ENCODE measurements at places on chromosomes 13 and 19.
A peak's percentile ranks its signal among the peaks of the same experiment; 100 is the strongest.

GRCh38 chr13:30486230-30487074 is 20.7 kb upstream of the HMGB1 start:
- DNase-seq: no peak

DNA sequence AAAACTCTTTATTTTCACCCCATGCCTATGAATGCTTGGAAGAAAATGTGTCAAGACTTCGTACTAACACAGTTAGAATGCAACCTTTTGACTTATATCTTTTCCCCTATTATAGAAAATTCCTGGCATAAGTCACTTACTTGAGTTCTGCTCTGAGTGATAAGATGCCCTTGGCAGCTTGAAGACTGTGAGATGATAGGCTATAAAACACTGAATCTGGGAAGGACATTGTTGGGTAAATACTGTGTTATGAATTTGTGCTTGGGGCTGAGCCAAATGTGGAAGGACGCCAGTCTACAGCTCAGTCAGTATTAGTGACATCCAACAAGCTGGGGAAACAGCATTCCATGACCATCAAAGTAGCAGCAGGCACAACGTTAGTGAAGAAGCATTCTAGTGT is 368.0 kb upstream of the SGCG start:
- no peak for DNase-seq

DNA sequence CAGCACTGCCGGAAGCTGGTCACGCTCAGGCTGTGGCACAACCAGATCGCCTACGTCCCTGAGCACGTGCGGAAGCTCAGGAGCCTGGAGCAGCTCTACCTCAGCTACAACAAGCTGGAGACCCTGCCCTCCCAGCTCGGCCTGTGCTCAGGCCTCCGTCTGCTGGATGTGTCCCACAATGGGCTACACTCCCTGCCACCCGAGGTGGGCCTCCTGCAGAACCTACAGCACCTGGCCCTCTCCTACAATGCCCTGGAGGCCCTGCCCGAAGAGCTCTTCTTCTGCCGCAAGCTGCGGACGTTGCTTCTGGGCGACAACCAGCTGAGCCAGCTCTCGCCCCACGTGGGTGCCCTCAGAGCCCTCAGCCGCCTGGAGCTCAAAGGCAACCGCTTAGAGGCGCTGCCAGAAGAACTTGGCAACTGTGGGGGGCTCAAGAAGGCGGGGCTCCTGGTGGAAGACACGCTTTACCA is 3.2 kb upstream of the MAP2K7 start:
- DNase-seq: no peak

DNA sequence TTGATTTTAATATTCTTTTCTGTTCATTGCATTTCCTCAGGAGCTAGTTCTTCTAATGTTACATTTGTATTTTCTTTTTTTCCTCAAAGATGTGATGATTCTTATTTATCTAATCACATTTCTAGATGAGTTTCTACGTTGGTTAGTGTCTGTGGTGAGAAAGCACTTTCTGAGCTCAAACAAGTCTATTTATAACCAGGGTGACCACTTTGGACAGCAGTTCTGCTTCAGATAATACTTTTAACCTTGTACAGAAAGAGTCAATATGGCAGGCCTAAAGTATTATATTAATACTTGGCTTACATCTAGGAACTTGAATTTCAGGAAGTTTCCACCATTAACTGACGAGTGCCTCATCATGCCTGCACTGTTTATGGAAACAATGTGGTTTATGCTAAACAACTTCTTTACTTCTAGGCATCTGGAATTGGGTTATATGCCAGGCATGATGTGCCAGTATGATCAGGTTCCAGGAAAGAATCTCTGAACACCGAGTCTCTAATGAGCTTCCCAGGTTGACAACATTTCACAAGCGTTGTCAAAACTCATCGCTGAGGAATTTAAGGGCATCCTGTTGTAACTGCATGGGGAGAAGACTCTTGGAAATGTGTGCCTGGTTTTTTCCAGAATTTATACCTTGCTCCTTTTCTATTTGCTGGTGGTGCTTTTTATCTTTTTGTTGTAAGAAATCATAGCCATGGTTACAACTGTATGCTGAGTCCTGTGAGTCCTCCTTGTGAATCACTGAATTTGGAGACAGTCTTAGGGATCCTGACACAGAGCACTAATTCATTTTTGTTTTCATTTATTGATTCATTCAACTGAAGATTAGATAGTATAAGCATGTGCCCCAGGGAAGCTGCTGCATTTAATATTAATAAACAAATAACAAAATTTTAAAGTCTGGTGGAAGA is 344.4 kb upstream of the PCDH9 start:
- DNase-seq: no peak

DNA sequence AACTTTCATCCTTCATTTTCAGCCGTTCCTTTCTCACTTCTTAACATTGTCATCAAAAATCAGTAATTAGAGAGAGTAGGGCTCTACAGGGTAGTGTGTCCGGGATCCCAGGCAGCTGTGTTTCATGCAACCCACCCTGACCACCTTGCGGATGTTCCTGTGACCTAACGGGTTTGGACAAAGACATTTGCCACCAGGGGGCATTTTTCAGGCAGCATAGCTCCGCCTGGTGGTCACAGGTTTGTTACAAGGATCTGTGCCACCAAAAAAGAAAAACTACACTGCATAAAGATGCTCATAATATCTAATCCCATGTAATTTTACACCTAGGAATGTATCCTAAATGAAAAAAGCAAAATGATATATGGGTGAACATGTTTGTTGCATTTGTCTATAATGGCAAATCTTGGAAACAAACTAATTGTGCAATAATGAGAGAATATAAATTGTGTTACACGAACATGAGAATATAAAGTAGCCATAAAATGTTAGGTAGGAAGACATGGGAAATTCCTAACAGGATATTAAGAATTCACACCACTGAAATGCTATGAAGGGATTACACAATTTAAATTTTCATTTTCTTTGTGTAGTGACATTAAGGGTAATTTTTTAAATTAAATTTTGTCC is 123.0 kb downstream of the SLC7A1 start:
- DNase-seq: peak; percentile 44

GRCh38 chr13:42119875-42120274 is 71.4 kb downstream of the DGKH start:
- no peak for DNase-seq

DNA sequence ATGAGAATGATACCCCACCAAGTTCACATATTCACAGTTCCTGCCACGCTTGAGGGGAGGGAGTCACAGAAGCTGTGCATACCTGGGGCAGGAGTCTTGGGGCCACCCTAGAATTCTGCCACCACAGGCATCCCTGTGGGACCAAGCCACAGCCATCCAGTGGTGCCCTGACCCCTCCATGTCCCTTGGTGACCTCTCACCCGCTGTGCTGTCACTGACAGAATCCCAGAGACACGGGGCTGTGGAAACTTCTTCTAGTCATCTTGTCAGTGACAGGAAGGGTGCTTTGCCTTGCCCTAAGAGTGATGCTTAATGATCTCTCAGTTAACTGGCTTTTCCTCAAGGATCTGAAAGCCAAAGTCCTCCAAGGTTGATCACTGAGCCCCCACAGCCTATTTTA is 58.4 kb upstream of the UQCRFS1 start:
- DNase-seq: no peak

DNA sequence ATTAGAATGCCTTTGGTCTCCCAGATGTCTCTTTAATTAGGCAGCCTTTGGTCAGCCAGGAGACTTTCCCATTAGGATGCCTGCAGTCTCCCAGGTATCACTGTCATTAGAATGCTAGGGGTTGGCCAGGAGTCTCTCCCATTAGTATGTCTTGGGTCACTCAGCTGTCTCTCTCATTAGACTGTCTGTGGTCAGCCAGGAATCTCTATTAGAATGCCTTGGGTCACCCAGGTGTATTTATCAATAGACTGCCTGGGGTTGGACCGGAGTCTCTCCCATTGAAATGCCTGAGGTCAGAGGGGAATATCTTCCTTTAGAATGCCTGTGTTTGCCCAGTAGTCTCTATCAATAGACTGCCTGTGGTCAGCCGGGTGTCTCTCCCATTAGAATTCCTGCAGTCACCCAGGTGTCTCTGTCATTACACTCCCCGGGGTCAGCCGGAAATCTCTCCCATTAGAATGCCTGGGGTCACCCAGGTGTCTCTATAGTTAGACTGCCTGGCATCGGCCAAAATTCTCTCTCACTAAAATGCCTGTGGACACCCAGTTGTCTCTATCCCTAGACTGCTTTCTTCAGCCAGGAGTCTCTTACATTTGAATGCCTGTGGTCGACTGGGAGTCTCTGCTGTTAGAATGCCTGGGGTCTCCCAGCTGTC is 1460.3 kb downstream of the UQCRFS1 start:
- DNase-seq: no peak

DNA sequence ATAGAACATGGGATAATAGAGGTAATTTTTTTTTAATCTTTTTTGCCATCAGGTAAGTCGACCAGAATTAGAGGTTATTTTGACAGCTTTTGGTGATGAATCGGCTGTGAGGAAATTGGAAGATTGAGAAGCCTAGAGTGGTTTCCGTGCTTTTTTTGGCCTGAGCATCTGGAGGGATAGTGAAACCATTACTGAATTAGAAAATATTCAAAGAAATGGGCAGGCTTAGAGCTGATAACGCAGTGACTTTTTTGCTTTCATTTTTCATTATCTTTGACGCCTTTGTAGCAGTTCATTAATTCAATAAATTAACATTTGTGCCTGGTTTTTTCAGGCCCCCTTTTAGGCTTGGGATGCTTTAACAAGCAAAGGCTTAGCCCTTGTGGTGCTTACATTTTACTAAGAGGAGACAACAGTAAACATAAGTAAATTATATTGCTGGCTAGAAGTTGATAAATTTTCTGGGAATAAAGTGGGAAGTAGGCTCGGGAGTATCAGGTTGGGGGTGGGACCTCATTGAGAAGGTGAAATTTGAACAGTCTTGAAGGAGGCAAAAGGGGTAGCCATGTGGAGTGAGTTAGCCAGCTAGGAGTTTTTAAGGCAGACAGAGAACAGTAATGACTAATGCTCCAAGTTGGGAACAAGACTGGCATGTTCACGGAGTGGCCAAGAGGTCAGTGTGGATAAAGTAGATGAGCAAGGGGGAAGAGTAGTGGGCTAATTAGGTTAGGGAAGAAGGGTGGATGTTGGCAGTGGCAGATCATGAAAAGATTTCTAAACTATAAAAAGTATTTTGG is 36.5 kb downstream of the GTF2F2 start:
- no peak for DNase-seq

DNA sequence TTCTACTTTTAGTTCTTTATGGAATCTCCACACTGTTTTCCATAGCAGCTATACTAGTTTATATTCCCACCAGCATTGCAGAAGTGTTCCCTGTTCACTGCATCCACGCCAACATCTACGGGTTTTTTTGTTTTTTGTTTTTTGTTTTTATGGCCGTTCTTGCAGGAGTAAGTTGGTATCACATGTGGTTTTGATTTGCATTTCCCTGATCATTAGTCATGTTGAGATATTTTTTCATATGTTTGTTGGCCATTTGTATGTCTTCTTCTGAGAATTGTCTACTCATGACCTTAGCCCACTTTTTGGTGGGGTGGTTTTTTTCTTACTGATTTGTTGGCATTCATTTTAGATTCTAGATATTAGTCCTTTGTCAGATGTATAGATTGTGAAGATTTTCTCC is 89.7 kb downstream of the FRY start:
- no peak for DNase-seq

GRCh38 chr19:38031423-38031770 is 124.4 kb downstream of the SIPA1L3 start:
- no peak for DNase-seq

DNA sequence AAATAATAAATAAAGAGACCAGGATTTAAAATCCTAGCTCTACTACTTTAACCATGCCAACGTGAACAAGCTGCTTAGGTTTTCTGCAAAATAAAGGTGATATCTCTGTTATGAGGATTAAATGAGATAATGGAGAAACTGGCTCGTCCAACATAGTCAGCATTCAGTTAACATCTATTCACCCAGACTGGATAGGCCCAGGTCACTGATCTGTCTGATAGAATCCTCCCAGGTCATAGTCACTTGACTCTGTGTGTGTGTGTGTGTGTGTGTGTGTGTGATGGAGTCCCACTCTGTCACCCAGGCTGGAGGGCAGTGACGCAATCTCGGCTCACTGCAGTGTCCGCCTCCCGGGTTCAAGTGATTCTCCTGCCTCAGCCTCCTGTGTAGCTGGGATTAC is 12.9 kb upstream of the RAB8A start:
- DNase-seq: no peak

- no peak for DNase-seq
Measured at GRCh38 chr19:54262066-54262465, 5.0 kb upstream of the LILRB5 start.

DNA sequence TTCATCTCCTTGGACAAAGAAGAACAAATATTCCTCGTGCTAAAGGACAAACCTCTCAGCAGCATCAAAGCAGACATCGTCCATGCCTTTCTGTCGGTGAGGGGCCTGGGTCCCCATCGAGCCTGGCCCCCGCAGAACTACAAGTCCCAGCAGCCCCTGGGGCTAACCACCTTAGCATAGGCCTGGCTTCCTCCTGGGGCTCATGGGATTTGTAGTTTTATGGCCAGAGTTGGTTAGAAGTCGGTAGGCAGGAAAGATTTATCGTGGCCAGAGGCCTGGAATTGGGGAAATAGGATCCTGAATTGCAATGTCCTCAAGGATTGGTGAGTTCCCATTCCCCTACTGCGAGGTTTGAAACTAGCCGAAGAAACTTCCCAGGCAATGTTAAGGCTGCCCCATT is 19.6 kb downstream of the TMEM150B start:
- DNase-seq: no peak

DNA sequence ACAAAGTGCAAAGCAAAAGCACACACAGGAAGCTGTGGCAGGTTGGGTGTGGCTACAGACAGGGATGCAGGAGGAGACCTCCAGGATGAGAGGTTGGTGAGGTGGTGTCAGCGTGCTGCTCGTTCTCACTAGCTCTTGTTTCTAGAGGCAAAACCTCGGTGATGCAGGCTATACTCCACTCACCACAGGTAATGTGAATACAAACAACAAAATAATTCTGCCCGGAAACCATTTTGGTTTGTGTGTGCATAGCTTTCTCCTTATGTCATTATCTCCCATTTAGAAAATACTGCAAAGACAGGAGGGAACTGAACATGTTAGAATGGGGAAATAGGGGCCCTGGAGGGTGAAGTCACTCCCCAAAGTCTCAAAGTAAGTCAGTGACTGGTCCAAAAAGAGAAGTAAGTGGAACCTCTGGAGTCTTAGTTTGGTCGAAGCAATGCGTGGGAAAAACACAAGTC is 9.4 kb downstream of the LCP1 start:
- no peak for DNase-seq

DNA sequence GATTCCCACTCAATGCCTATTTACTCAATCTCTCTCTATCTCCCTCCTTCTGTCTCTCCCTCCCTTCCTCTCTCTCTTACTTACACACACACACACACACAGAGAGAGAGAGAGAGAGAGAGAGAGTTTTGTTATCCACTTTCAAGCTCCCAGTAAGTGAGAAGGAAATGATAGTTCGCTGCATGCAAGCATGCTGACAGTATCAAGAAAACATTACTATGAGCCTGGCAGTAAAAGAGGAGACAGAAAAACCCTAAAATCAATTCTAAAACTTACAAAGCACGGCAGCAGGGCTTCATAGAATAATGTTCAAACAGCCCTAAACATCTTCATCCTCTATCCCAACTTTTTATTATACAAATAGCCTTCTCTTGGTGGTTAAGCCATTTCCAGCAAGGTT is 171.9 kb downstream of the FOXO1 start:
- no peak for DNase-seq

Measured in amniotic stem cell (primary cell).